ENCODE measurements at places on chromosomes 7 and 10.

DNA sequence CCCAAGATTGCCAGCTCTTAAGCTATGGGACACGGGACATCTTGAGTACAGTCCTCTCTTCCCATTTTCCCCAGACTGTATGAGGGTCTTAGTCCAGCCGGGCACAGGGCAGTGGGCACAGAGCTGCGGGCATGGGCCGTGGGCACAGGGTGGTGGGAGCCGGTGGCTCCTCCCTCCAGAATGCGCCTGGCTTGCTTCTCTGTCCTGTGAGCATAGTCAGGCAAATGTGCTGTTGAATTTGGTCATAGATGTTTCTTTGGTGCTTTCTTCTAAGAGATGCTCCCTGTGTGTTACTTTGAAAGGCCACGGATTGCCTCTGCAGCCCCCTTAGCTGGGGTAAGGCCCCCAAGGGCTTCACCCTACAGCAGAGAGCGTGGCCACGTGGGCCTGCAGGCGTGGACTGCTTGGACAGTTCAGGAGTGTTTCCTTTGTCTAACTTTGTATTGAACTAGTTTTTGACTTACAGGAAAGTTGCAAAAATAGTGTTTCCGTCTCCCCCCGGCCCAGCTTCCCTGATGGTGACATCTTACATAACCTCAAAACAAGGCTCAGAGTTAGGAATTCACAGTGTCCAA, 24.7 kb downstream of the LRRC27 start:
- no peak overlapping the region for H3K27ac ChIP-seq
- no peak overlapping the region for H3K4me3 ChIP-seq
- peaks cover 5% of the 10 kb centered on the region for H3K36me3 ChIP-seq
- H3K27me3 ChIP-seq, result peaks cover 16% of the 10 kb centered on the region
- peaks cover 7% of the 10 kb centered on the region for H3K4me1 ChIP-seq

DNA sequence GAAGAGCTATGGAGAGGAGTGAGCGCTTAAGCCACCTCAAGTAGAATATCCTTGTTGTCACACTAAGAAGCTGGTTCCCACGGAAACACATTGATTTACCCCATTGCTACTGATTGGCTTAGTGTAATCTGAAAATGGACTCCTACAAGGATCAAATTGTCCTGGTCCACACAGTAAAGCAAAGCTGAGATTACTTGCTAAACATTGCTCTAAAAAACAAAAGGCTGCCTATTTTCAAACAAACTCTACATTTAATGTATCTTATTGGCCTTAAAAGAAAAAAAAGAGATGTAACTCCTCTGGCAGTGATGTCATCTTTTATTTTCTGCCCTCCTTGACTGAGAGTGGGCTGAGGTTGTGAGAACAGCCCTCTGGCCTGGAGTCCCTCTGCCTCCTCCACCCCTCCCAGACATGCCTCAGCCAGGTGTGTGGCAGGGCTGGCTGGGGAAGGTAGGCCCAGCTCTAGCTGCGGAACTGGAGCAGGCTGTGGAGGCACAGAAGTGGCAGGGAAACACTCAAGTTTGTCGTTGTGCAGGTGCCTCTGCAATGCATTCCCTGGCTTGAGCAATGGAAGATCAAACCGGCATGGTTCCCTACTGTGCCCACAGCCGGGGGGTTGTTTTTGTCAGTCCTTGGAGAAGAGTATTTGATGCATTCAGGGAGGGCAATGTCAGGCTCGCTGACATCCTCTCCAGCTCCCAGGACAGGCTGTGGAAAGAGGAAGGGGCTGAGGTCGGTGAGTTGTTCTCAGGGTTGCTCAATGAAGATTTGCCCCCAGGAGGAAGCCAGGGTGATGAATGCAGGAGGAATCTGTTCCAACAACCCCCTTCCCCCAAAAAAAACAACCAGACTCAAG, 9.1 kb downstream of the KLF6 start:
- H3K27me3 ChIP-seq, result peaks cover 2% of the 10 kb centered on the region
- H3K4me1 ChIP-seq, result peaks cover 31% of the 10 kb centered on the region
- H3K4me3 ChIP-seq, result peak overlapping the region; percentile 14

DNA sequence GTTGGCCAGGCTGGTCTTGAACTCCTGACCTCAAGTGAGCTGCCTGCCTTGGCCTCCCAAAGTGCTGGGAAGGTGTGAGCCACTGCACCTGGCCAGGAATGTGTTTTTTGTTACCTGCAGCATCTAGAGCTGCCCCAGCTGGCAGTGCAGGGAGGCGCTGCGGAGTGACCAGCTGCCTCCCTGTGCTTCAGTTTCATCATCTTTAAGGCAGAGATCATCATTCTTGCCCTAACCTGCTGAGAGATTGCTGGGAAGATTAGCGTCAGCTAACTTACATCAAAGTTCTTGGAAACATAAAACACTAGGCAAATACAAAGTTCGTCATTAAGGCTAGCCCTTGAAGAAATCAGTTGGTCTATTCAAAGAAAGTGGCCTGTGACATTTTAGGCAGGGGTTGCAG, 2.3 kb downstream of the ZNF282 start:
- no peak overlapping the region for H3K27ac ChIP-seq
- H3K4me3 ChIP-seq, result peak overlapping the region; percentile 5
- peaks cover 21% of the 10 kb centered on the region for H3K36me3 ChIP-seq
- H3K27me3 ChIP-seq, result peaks cover 11% of the 10 kb centered on the region
- no peak for DNase-seq

DNA sequence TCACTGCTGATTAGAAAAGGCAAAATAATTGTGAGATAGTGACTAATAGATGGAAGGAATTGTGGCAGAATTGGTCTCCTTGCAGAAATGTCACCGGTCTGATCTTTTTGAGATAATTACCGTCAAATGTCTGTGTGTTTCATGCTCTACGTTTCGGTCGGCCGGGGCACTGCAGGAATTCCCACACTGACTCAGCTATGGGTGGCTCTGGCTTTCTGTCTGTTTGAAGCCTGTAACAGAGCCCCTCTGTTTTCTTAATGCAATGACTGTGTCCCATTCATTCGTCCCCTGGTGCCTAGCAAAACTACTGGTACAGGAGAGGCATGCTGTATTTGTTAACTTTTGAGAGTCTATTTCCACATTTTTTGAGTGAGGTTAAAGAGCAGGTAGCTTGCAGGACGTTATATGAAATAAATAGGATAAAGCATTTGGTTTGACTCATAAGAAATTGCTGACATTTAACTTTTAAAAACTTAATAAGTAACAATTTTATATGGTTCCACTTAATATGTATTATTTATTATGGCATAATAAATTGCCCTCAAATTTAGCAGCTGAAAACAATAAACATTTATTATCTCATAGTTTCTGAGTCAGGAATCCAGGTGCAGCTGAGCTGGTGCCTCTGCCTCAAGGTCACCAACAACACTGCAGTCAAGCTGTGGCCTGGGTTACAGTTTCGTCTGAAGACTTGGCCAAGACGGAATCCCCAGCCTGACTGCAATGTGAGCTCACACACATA, 53.3 kb upstream of the CTBP2 start:
- no peaks in the 10 kb centered on the region for H3K27me3 ChIP-seq
- no peaks in the 10 kb centered on the region for H3K36me3 ChIP-seq
- no peak for DNase-seq
- no peak overlapping the region for H3K27ac ChIP-seq
- no peak overlapping the region for H3K4me3 ChIP-seq

- H3K36me3 ChIP-seq, result no peaks in the 10 kb centered on the region
- no peak overlapping the region for H3K27ac ChIP-seq
- no peaks in the 10 kb centered on the region for H3K4me1 ChIP-seq
- no peaks in the 10 kb centered on the region for H3K27me3 ChIP-seq
- DNase-seq, result peak; percentile 82
These were observed 90.1 kb upstream of the NFE2L3 start for GRCh38 chr7:26061678-26062603.

All from glutamatergic neuron (in vitro differentiated cells).